ENCODE measurements at places on chromosomes 11 and 22.

GRCh38 chr11:132496341-132496740 lies 1036.0 kb downstream of the OPCML start:
- DNase-seq = no peak

GRCh38 chr22:46985507-46985882 lies 223.0 kb downstream of the TBC1D22A start:
- no peak for DNase-seq

DNA sequence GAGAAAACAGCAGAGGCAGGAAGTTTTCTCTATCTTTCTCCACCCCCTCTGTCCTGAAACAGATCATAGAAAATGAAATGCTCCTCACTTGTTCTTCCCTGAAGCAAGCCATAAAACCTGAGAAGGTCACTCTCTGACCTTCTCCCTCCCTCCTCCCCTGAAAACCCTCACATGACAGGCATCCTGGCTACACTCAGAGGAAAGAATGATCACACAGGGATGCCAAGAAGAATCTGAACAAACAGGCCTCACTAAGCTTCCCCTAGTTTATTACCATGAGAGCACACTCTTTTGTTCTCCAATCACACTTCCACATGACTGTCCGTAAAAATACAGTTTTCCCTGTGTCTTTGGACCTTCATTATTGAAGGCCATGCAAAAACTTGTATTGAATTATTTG lies 300.1 kb downstream of the BUD13 start:
- DNase-seq = no peak

GRCh38 chr22:19321757-19322156 lies 30.2 kb upstream of the CLTCL1 start:
- DNase-seq = no peak

DNA sequence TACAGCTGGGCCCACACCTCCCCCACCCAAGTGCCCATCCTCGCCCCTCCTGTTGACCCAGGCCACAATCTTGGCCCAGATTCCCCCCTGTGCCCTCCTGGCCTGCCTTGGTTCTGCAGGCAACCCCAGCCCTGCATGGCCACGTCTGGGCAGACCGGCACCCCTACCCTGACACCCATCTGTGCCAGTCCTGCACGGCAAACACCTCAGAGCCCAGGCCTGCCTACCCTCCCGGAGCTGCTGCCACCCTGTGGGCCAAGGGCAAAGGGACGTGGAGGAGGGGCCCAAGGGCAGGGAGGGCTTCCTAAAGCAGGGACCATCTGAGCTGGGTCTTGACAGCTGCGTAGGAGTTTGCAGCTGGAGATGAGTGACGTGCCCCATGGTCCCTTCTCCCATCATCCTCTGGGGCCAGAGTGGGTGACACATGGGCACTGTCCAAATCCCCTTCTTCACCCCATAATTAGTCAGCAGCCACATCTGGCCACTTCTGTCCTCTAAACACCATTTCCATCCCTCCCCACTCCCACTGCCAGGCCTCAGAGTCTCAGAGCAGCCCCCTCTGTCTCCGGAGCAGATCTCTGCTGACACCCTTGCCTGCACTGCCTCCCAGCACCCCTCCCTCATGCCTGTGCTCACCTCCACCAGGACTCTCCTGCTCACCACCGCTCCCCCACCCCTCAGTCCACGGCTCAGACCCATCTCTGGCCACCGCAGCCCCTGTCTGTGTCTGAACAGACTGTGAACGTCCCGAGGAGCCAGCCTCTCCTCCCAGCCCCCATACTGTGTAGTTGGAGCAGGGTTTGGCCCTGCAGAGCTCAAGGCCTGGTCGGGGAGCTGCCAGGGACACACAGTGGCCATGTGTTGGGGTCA lies 35.6 kb upstream of the PPARA start:
- no peak for DNase-seq

DNA sequence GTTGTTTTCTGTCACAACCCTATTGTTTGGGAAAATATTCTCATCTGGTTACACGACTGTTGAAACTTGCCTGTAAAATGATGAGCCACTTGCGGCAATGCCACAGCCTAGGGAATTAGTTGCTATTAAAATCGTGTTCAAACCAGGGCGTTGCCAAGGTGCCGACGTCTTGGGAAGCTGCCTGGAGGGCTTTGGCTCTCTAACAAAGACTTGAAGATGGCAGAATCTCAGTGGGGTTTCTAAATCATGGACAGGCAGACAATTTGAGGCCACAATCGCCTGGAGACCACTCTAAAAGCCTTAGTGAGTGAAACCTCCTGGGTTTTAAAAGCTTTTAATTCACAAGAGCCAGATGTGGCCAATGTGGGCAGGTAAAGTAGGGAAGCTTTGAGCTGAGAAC lies 117.2 kb upstream of the BMAL1 start:
- no peak for DNase-seq

GRCh38 chr11:24390762-24391161 lies 106.1 kb upstream of the LUZP2 start:
- DNase-seq = no peak

DNA sequence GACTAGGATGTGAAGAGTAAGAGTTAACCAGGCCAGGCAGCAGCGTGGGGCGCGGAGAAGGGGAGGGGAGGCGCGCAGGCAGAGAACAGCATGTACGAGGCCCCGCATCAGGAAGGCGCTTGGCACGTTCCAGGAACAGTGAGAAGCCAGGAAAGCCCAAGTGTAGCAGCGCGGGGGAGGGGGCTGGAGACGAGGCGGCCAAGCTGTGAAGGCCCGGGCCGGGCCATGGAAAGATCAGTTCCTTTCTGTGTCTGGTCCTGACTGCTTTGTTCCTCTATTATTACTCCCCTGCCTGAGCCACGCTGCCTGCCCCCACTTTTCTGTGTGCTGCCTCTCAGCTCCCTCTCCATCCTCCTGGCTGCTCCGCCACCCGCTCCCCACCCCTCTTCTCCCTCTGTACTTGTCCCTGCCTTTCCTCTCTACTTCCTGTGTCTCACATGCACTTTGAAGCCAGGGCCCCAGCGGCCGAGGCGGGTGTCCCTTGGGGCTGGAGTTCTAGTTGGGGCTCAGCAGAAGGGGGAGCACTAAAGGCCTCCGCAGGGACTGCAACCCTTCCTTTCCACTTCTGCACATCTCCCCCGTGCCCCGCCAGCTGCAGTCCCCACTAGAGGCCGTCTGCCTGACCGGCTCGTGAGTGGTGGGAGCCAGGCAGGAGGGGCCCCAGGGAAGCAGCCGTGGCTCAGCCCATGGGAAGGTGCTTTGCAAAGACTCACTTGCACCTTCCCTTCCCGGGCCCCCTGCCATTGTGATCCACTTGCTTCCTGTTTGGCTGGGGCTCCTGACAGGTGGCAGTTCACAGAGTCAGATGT lies 63.7 kb downstream of the PRDM11 start:
- no peak for DNase-seq

DNA sequence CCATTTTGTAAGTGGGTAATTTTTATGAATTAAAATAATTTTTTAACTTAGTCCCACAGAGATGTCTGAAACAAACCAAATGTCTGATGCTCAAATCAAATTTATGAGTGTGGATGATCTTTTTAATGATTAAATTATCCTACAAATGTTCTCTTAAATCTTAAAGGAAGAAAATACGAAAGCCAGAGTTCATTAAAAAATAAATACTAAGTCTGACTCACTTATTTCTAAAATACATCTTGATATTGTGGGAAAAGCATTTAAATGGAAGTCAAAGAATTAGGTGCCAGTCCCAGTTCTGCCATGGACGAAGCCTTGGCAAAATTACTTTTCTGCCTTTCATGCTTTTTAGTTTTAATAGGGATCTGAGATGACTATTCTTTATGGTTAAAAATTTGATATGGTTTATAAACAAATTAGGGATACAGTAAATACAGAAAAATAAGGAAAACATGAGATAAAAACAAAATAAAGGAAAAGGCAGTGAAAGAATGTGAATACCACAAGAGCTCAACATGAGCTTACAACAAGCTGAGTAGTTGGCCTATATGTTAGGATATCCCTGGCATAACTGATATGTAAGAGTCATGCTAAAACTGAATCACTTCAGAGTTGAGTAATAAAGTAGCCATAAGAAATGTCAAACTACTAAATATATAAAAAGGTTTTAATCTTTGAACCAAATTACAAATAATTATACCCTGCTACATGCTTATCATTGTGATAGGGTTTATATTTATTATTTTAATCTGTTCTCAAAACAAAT lies 9.2 kb downstream of the CCDC34 start:
- DNase-seq = no peak

GRCh38 chr22:47322854-47323253 lies 560.4 kb downstream of the TBC1D22A start:
- DNase-seq = no peak

- no peak for DNase-seq
These were observed 615.4 kb upstream of the B3GAT1 start for GRCh38 chr11:135027461-135027860.

- DNase-seq = no peak
These were observed 5.4 kb upstream of the DKK3 start for GRCh38 chr11:12013781-12014180.

All from Panc1 (cell line).